Mesendoderm (in vitro differentiated cells): ENCODE measurements at places on chromosomes 1 and 21.

- no peak overlapping the region for H3K27ac ChIP-seq
- H3K27me3 ChIP-seq: no peaks in the 10 kb centered on the region
- no peaks in the 10 kb centered on the region for H3K4me1 ChIP-seq
- no peak for DNase-seq
- H3K4me3 ChIP-seq: no peak overlapping the region
Measured at GRCh38 chr1:162612606-162613400, 19.5 kb upstream of the DDR2 start.

GRCh38 chr1:16082283-16083038 is 9.0 kb upstream of the FAM131C start:
- no peak overlapping the region for H3K4me3 ChIP-seq
- H3K4me1 ChIP-seq: peaks cover 1% of the 10 kb centered on the region
- no peak overlapping the region for H3K27ac ChIP-seq
- no peaks in the 10 kb centered on the region for H3K36me3 ChIP-seq

GRCh38 chr1:186494832-186495271 is 33.9 kb upstream of the PDC start:
- no peak overlapping the region for H3K27ac ChIP-seq
- H3K4me1 ChIP-seq: peaks cover under 1% of the 10 kb centered on the region
- no peaks in the 10 kb centered on the region for H3K27me3 ChIP-seq
- DNase-seq: no peak
- H3K36me3 ChIP-seq: no peaks in the 10 kb centered on the region

- peaks cover 1% of the 10 kb centered on the region for H3K4me1 ChIP-seq
- H3K27me3 ChIP-seq: no peaks in the 10 kb centered on the region
- no peak overlapping the region for H3K27ac ChIP-seq
- no peak for DNase-seq
- H3K4me3 ChIP-seq: no peak overlapping the region
- H3K36me3 ChIP-seq: no peaks in the 10 kb centered on the region
Measured at GRCh38 chr1:100955322-100955721, 59.4 kb downstream of the SLC30A7 start.

- peak; percentile 57 for DNase-seq
- H3K36me3 ChIP-seq: no peaks in the 10 kb centered on the region
- no peak overlapping the region for H3K27ac ChIP-seq
- no peak overlapping the region for H3K4me3 ChIP-seq
- no peaks in the 10 kb centered on the region for H3K4me1 ChIP-seq
Measured at GRCh38 chr1:205879974-205880373, 30.0 kb upstream of the PM20D1 start.

DNA sequence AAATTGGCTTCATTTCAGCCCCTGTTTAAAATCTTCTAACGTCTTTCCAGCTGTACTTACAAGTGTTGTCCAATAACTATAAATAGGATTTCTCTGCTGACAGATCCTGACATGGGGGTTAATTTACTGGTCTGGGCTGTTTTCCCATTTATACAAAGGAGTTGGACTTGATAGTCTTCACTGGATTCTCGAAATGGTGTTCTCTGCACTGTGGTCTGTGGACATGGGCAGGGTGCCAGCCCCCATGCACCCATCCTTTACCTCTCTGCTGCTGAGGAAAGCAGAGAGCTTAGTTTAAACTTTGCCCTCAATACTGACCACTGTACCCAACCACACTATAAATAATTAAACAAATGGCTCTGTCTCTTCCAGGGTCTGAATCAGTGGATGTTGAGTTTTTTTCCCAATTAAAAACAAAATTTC is 5.2 kb downstream of the DIO1 start:
- no peaks in the 10 kb centered on the region for H3K36me3 ChIP-seq
- no peaks in the 10 kb centered on the region for H3K4me1 ChIP-seq
- no peak for DNase-seq
- H3K27ac ChIP-seq: no peak overlapping the region
- H3K4me3 ChIP-seq: no peak overlapping the region

GRCh38 chr1:229230140-229230892 is 40.6 kb upstream of the RAB4A start:
- no peak overlapping the region for H3K4me3 ChIP-seq
- peak; percentile 59 for DNase-seq
- peak overlapping the region; percentile 80 for H3K27ac ChIP-seq
- H3K4me1 ChIP-seq: peaks cover 11% of the 10 kb centered on the region

DNA sequence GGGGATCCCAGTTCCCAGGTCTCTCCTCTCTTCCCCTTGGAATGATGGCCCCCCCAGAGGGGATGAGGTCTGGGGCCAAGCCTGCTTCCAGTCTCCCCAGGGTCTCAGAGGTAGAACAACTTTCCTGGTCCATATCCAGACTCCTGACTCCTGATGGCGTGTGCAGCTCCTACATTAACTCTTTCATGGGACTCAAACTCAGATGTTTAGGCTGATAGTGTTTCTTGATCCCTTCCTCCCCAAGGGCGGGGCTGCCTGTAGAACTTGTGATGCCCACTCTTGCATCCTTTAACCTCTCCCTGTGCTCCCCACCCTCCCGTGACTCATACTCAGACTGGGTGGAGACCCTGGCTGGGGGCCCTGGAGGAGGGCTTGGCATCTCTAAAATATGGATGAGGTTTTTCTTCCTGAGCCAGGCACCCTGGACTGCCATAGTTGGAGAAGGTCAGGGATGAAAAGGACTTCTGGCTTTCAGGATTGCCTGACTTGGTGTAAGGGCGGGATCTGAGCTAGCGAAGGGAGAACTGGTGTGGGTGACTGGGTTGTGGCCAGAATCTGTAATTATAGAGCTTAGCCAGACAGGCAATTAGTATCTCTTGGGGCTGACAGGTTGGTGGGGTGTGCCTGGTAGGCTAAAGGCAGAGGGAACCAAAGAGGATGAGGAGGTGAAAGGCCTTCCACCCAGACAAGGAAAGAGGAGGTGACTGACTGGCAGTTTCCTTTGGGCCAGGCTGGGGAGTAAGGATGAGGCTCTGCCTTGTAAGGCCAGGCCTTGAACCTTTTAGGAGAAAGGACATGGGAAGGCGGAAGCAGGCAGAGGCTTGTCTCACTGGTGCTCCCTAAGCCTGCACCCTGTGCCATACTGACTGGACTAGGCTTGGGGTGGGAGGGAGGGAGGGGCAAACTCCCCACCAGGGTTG is 1.5 kb downstream of the ATP8B2 start:
- peak overlapping the region; percentile 12 for H3K4me3 ChIP-seq
- no peaks in the 10 kb centered on the region for H3K27me3 ChIP-seq
- no peak overlapping the region for H3K27ac ChIP-seq
- no peak for DNase-seq
- peaks cover 4% of the 10 kb centered on the region for H3K36me3 ChIP-seq
- peaks cover 16% of the 10 kb centered on the region for H3K4me1 ChIP-seq

DNA sequence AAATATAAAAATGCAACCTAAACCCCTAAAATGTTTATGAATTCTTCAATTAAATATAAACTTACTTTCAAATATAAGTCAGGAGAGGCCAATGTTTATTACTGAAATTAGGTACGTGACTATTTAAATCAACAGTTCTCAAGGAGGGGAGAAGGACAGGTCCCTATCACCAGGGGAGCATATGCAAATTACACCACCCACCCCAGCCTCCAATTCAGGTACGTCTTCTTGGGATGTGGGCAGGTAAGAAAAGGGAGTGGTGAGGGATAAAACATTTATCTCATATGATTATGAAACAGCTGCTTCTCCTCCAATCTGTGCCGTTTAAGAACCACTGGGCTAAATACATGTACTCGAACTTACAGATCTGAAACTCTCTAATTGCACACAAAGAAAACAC is 3.4 kb downstream of the COP1 start:
- no peak overlapping the region for H3K4me3 ChIP-seq
- H3K27ac ChIP-seq: no peak overlapping the region
- H3K27me3 ChIP-seq: no peaks in the 10 kb centered on the region
- H3K36me3 ChIP-seq: no peaks in the 10 kb centered on the region
- H3K4me1 ChIP-seq: no peaks in the 10 kb centered on the region
- DNase-seq: no peak

GRCh38 chr1:15325375-15326085 is 78.5 kb downstream of the FHAD1 start:
- no peaks in the 10 kb centered on the region for H3K4me1 ChIP-seq
- no peak overlapping the region for H3K4me3 ChIP-seq
- H3K27ac ChIP-seq: no peak overlapping the region
- no peak for DNase-seq
- H3K36me3 ChIP-seq: no peaks in the 10 kb centered on the region

- no peaks in the 10 kb centered on the region for H3K36me3 ChIP-seq
- H3K4me1 ChIP-seq: peaks cover 9% of the 10 kb centered on the region
- no peak overlapping the region for H3K4me3 ChIP-seq
- DNase-seq: peak; percentile 88
- no peak overlapping the region for H3K27ac ChIP-seq
- no peaks in the 10 kb centered on the region for H3K27me3 ChIP-seq
Measured at GRCh38 chr1:157403203-157403602, 149.1 kb downstream of the FCRL5 start.

- H3K4me3 ChIP-seq: no peak overlapping the region
- no peaks in the 10 kb centered on the region for H3K27me3 ChIP-seq
- peaks cover 2% of the 10 kb centered on the region for H3K4me1 ChIP-seq
Measured at GRCh38 chr1:74714429-74715235, 18.2 kb downstream of the CRYZ start.

- peak within 1 kb of the TSS; percentile 3 for H3K4me3 ChIP-seq
- DNase-seq: peak; percentile 82
- no peaks in the 10 kb centered on the region for H3K27me3 ChIP-seq
- no peak within 1 kb of the TSS for H3K27ac ChIP-seq
Measured at GRCh38 chr1:16212251-16212961, at the start of gene ARHGEF19. ARHGEF19 (minus strand) TSS chr1:16212652; CDS start chr1:16209054, 3,598 bp downstream.

DNA sequence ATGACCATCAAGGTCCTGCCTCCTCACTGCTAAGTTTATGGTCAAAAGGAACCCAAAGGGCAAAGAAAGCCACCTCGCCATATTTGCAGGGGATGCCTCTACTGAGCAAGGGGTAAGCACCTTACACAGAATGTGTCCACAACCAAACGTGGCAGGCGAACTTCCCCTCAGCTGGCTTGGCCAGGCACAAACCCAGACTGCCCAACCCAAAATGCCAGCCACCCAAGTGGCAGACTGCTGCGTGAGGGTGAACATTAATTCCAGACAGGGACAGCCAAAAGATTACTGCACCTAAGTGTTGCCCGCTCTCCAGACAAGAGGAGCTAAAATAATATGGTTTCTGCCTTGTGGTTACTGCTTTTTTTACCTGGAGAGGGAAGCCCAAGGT is 16.0 kb downstream of the ZNF697 start:
- H3K4me3 ChIP-seq: no peak overlapping the region
- peaks cover 3% of the 10 kb centered on the region for H3K4me1 ChIP-seq
- no peaks in the 10 kb centered on the region for H3K27me3 ChIP-seq
- no peak for DNase-seq
- H3K36me3 ChIP-seq: no peaks in the 10 kb centered on the region
- no peak overlapping the region for H3K27ac ChIP-seq

GRCh38 chr1:154178911-154179811 is 12.7 kb downstream of the TPM3 start:
- peak; percentile 33 for DNase-seq
- H3K36me3 ChIP-seq: peaks cover 7% of the 10 kb centered on the region
- peaks cover 11% of the 10 kb centered on the region for H3K4me1 ChIP-seq
- H3K27me3 ChIP-seq: no peaks in the 10 kb centered on the region

DNA sequence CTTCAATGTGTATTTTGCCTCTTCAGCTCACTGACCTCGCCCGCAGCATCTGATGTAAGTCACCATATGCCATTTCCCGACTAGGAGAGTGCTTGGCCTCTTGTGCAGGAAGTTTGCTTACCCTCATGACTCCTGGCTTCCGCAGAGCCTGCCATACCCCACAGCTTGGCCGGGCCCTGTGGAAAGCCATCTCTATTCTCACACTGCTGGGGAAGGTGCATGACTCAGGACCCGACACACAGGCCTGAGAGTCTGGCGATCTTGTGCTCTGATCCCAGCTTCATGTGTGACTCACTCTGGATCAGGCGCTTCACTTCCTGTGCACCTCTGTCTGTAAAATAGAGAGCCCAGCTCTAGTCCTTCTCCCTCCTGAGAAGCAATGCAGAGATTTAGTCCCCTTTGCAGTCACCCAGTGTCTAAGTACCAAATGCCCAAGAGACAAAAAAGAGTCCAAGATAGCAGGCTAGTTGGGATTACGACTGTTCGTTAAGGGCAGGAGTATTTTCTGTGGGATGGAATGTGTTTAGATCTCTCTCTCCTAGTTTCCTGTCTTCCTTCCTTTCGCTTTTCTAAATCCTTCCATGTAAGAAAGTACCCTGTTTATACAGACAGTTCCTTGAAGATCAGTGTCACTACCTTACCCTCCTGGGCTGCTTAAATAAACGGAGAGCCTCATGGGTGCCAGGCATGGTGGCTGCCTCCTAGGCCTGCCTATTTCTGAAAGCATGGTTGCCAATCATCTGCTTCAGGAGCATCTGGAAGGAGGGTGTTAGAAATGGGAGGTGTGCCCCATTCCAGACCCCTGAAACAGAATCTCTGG is 62.8 kb upstream of the KIF26B start:
- no peak overlapping the region for H3K27ac ChIP-seq
- peaks cover 7% of the 10 kb centered on the region for H3K4me1 ChIP-seq
- H3K27me3 ChIP-seq: no peaks in the 10 kb centered on the region
- no peaks in the 10 kb centered on the region for H3K36me3 ChIP-seq
- peak; percentile 70 for DNase-seq
- no peak overlapping the region for H3K4me3 ChIP-seq

DNA sequence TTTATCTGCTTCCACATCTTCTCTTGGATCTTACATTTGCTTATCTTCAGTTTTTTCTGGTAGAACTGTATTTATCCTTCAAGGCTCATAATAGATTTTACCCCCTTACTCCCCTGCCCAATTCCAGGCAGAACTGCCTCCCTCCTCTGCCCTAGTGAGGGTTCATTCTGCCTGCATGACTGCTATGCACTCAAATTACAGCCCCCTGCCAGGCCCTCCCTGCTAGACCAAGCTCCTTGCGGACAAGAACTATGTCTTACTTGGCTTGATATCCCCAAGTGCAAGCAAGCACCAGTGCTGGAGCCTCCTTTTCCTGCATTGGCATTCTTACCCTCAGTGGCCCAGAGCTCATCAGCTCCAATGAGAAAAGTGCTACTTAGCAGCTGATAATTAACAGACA is 18.1 kb downstream of the MAPKAPK2 start:
- DNase-seq: peak; percentile 54
- no peak overlapping the region for H3K4me3 ChIP-seq
- peaks cover 8% of the 10 kb centered on the region for H3K4me1 ChIP-seq

DNA sequence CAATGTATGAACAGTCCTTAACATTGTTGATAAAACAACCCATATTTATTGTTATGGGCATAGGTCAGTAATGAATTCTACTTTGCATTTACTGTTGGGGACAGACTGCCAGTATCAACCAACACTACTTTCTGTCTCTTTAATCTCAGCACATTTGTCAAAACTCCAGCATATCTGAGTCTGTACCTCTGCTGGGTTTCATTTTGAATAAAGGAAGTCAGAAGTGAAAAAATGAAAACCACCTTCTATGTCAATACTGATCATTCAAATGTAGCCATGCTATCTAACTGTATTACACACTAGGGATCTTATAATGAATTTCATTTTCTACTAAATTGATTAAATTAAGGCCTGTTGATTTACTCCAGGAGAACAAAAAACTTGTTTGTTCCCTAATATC is 24.2 kb upstream of the CXADR start:
- H3K27me3 ChIP-seq: no peaks in the 10 kb centered on the region
- H3K4me1 ChIP-seq: peaks cover 5% of the 10 kb centered on the region
- DNase-seq: no peak
- H3K36me3 ChIP-seq: no peaks in the 10 kb centered on the region
- no peak overlapping the region for H3K27ac ChIP-seq
- no peak overlapping the region for H3K4me3 ChIP-seq
